LoVo (cell line): ENCODE measurements at places on chromosomes 7 and 10.

DNA sequence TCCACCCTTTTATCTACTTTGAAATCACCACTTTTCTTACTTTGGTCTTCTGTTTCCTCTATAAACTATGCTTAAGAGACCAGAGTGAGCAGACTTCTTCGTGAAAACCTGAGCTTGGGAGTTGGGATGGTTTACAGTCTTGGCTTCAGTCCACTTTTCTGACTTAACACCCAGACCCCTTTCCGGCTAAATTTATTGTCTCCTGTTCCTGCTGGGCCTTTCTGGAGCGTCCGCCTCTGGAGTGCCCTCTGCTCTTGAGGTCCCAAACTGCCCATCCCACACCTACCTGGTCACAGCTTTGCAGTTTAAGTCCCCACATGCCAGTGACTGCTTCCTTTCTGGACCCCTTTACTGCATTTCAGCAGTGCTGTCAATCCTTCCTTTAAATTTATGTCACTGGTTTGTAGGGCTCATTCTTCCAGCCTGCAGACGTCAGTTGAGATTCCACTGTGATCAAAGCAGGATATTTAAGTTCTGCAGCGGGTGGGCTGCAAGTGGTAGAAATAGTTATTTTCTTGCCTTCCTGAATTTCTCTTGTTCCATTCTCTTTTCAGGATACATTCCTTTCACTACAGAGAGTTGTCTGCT lies 80.3 kb downstream of the KAT6B start:
- no peak for DNase-seq

DNA sequence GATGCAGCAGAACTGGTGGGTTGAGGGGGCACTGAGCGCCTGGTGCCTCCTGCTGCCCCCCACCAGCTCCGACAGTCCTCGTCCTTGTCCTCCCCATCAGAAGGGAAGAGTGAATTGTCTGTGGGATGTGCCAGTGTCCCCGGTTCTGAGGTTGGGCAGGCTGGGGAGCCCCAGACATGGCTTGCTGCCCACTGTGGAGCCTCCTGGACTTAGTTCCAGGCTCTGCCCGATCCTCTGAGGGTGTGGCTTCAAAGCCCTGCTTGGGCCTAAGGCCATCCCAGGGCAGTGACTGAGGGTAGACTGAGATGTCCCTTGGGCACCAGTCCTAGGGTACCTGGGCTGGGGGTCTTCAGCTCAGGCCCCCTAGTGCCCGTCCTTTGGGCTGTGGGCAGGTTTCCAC lies 168.8 kb downstream of the RNF216 start:
- DNase-seq: no peak

- no peak for DNase-seq
Measured at GRCh38 chr7:102432442-102433218, 745 bp upstream of the ORAI2 start.

- DNase-seq: no peak
Measured at GRCh38 chr7:26944501-26945358, 80.3 kb upstream of the SKAP2 start.

DNA sequence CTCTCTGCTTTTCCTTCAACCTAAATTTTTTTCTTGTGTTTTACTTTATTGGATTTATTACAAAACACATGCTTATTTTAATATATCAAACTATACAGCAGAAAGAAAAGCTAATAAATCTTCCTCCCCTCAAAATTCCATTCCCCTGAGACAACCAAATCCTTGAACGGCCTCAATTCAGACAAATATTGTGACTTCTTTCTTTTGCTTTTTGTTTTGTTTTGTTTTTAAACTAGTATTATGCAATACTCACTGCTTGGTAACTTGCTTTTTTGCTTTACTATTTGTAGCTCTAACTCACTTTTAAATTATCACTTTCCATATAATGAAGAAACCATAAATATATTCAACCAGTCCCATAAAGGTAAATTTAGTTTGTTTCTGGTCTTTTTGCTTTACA lies 59.4 kb upstream of the CDK1 start:
- no peak for DNase-seq

DNA sequence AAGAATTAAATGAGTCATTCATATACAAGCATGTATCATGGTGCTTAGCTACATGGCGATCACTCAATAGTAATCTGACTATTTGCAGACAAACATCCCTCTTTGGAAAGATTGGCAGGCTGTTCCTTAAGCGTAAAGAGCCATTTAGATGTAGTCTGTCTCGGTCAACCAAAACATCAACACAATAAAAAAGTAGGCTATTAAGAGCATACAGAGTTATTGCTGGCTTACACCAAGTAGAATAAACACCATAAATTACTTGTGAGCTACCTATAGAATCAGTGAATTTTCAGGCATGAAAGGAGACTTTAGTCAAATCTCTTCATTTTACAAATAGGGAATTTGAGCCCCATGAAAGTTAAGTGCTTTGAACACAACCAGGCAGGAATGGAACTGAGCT lies 171.7 kb upstream of the FAM171A1 start:
- DNase-seq: no peak

DNA sequence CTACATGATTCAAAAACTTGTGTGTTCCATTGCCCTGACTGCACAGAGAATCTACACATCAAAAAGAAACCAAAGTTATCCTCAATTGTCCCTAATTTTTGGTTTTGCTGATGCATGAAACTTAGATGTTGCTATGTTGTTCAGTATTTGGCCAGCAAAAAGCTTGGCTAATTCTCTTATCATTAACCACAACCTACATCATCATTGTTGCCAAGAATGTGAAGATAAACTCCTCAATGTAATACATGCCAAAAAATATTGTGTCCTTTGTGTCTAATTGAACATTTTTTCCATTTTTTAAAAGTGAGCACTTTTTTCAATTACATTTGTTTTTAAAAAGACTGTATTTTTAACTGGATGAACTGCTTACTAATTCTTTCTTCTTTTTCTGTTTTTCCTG lies 268.0 kb upstream of the SEMA3D start:
- DNase-seq: no peak

DNA sequence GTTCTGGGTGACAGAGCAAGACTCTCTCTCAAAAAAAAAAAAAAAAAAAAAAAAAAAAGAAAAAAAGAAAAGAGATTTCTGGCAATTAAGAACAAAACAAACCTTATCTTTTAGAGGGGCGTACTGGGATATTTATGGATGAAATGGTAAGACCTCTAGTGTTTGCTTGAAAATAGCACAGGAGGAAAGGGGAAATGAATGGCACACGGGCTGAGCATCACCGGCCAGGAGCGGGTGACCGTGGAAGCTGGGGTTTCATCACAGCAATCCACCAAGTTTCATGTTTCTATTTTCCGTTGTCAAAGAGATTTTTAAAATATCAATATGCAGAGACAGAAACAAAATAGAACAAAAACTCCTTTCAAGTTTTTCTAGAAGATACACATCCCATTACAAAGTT lies 105.6 kb downstream of the SVIL start:
- no peak for DNase-seq

GRCh38 chr10:26367771-26368170 lies 70.4 kb upstream of the APBB1IP start:
- peak; percentile 55 for DNase-seq

DNA sequence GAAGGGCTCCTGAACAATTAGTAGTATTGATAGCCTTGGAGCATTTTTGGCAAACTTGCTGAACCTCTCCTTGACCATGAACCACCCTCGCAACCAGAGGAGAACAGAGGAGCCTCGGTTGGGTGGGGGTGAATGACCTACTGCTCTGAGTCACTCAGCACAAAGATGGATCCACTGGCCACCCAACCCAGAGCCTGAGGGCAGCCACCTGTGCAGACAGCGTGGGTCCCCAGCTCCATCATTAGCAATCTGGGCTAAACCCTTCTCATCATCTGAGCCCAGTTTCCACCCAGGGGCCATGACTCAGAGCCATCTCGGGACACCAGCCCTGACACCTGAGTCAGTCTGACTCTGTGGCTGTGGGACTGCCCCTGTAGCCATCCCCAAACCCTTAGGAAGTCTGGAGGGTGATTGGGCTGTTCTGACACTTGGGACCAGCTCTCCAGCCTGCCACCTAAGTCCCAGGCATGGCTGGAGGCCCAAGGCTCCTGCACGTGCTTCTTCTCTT lies 171.8 kb upstream of the GPR26 start:
- no peak for DNase-seq

DNA sequence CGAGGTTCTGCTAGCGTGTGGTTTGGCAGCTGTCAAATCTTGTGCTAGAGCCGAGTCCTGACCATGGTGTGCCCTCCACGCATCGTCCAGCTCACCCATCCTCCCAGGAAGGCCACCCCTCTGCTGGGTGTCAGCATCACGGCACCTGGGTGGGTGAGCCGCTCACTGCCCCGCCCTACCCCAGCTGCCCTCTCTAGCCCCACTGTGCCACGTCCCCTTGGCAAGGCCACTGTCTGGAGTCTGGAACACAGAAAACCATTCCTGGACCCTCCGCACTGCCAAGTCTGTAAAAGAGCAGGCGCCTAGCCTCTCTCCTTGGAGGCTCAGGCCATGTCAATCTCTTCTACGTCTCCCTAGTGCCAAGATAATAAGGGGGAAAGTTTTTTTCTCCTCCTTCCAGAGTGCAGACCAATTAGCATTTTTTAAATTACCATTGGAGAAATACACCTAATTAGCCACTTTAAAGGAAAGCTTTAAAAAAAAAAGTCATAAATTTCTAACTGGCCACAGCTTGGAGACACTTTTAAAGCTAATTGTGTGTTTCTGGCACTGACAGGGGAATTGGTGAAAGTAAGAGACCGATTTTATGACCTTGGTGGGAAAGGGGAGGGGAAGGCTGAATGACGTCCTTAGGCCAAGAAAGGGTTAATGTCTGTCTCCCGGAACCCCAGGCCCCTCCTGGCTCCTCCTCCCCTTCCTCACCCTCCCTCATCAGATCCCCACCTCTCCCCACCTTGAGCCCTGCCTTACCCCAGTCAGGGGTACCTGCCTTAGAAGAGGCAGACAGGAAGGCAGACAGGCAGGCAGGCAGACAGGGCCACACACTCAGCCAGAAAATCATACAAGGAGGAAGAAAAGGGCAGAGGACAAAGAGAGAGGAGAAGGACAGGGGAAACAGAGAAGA lies 151.2 kb downstream of the PLXNA4 start:
- no peak for DNase-seq

GRCh38 chr10:116627386-116627933 lies 6.7 kb downstream of the PNLIPRP2 start:
- DNase-seq: peak; percentile 72

DNA sequence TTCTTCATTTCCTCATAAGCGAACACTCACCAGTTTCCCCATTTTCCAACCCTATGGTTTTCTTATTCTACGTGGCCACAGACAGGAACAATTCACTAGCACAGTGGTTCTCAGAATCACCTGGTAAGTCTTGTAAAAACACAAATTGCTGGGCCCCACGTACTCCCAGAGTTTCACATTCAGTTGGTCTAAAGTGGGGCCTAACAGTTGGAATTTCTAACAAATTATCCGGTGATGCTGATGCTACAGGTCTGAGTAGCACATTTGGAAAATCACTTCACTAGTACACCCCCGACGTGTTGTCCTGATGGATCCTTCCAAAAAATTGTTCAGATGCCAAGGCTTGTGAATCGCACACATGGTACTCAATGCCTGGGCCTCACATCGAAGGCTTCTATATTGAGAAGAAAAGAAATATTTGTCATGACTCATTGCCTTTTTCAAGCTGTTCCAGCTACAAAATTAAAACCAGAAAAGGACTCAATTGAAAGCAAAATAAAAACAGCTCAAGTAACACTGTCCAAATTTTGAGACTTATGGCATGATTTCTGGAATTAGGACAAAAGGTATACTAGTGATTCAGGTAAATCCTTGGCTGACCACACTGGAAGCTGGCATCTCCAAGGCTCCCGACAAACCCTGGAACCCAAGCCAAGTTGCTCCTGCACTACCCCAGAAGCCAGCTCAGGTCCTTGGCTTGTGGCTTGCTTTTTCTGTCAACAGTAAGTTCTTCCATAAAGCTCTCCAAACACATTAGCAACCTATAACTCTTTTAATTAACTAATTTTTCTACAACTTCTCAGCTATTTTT lies 12.9 kb upstream of the VIM start:
- no peak for DNase-seq
